Foreskin keratinocyte (primary cell): ENCODE measurements at places on chromosomes 1 and 21. TPM values are rescaled to one million over a fixed set of nuclear protein-coding genes. Genes with fewer than 3 reads are reported as not detected.

DNA sequence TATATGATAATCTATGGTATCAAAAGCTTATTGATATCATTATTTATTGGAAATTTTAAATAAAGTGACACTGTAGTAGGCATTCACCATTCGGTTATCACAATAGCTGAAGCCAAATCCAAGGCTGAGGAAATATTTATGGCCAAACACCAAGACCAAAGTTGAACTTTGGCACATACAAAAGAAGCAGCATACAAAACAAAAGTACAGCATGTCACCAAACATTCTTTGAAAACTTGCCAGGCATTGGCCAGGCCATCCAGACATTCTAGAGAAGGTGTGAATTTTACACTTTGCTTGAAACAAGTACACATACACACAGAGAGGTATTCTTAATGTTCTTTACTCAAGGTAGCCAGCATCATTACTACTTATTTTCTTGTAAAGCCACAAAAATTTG is 544.4 kb upstream of the CXADR start:
- DNase-seq, result no peak

DNA sequence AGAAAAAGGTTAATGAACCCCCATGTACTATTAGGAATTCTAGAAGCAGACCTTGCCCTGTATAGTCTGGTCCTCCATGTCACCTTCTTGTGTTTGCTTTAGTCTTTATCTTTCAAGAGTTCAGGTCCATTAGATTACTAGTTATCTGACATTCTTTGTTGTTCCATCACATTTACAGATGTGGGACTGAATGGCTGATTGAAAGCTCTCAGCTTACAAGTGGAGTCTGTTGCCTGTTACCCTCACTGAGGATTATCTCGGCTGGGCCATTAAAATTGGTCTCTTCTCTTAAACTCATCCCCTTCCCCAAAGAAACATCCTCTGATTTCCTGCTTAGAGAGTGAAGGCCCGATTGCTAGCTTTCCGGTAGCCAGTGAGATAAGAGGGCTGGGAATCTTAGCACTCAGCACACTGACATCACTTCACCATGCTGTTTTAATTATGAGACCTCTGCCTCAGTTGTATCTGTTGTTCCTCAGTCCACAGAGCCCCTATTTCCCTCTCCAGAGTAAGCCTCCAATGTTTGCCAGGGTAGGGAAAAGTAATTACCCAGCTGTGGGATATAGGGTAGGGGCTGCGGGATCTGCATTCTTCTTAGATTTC is 76.8 kb downstream of the LPGAT1 start:
- DNase-seq, result no peak

The ARHGEF19 gene
- total RNA-seq, result 10.7 and 15.3 TPM in 2 replicates

GRCh38 chr1:154729577-154729976 is 121.6 kb upstream of the ADAR start:
- DNase-seq, result no peak

- DNase-seq, result no peak
These were observed 18.9 kb downstream of the LHX4 start for GRCh38 chr1:180248731-180249681.

DNA sequence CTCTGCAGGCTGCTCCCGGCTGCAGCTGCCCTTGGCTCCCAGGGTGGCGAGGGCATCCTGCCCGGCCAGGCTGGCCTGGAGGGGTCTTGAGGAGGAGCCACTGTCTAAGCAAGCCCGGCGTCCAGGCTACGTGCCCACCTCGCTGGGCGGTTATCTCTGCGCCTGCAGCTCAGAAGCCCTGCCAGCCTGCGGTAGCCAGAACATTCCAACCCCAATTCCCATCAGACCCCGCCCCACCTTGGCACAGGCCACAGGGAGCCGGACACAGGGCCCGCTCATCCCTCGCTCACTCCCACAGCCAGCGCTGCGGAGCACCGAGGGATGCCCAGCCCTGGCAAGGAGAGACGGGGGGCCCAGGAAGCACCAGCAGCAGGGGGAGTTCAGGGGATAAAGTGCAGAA is 53.9 kb downstream of the MEGF6 start:
- DNase-seq, result no peak

- DNase-seq, result no peak
These were observed 129.8 kb upstream of the SAMSN1 start for GRCh38 chr21:14675774-14676530.

DNA sequence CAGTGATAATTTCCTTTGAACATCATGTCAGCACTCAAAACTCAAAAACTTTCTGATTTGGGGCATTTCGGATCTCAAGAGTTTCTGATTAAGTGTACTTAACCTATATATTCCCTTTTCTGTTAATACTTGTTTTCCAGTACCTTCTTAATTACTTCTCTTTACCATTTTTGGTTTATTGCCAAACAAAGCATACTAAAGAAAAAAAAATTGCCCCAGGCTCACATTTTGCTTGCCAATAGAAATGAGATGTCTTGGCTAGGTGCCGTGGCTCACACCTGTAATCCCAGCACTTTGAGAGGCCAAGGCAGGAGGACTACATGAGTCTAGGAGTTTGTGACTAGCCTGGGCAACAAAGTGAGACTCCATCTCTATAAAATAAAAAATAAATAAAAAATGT is 4.8 kb downstream of the PSMD4 start:
- peak; percentile 65 for DNase-seq

DNA sequence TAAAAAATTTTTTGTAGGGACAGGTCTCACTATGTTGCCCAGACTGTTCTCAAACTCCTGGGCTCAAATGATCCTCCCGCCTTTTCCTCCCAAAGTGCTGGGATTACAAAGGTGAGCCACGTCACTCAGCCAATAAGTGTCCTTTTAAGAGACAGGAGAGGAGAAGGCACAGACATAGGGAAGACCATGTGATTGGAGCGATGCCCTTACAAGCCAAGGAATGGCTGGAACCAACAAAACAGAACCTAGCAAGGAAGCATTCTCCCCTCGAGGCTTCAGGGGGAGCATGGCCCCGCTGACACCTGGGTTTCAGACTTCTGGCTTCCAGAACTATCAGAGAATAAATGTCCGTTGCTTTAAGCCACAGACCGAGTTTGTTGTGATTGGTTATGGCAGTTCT is 37.0 kb downstream of the NDUFS5 start:
- no peak for DNase-seq

DNA sequence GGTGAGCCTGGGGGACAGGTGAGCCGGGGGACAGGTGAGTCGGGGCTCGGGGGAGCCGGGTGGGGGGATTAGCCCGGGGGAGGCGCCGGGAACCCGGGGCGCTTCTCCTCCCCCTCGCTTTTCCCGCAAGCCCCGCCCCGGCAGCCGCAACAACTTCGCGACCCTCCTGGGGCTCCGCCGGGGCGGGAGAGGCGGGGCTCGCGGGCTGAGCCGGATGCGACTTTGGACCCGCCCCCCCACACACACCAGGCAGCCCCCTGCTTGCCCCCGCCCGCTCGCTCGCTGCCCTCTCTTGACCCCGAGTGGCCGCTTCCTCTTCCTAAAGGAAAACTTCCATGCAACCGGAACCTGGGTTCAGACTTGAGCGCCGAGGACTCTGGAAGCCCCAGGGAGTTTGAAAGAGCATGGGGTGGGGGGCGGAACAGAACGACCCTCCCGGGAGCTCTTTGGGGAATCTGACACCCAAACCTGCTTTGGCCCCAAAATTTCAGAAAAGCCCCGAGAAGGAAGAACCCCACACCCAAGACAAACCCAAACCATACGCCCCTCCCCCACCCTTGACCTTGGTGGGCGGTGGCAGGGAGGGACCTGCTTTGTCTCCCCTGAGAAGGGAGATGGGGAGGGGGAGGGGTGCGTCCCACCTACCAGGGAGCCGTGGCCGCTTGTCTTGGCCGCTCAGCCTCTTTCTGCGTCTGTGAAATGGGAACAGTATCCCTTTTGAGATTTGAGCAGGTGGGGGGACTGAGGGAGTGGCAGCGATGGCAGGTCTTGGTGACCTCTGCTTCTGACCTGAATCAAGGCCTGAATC is 550 bp downstream of the ARHGEF16 start:
- no peak for DNase-seq

DNA sequence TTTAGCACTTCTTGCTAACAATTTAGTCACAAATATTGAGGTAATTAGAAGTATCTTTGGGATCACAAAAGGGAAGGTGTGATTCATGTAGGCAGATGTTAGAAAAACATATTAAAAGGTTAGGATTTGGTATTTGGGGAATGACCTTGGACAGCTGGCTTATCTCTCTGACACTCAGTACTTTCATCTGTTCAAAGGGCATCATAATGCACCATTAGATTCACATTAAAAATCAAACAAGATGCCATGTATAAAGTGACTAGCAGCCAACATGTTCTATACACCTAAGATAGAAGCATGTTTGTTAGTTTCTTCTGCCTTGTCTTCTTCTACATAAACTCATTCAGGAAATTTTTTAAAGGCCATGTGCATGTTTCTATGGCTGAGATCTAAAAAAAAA is 56.5 kb upstream of the ESRRG start:
- DNase-seq, result no peak

The GATAD2B gene
- total RNA-seq, result 14.5 and 14.8 TPM in 2 replicates

The KCNJ15 gene
- 35.6 and 42.7 TPM in 2 replicates for total RNA-seq

DNA sequence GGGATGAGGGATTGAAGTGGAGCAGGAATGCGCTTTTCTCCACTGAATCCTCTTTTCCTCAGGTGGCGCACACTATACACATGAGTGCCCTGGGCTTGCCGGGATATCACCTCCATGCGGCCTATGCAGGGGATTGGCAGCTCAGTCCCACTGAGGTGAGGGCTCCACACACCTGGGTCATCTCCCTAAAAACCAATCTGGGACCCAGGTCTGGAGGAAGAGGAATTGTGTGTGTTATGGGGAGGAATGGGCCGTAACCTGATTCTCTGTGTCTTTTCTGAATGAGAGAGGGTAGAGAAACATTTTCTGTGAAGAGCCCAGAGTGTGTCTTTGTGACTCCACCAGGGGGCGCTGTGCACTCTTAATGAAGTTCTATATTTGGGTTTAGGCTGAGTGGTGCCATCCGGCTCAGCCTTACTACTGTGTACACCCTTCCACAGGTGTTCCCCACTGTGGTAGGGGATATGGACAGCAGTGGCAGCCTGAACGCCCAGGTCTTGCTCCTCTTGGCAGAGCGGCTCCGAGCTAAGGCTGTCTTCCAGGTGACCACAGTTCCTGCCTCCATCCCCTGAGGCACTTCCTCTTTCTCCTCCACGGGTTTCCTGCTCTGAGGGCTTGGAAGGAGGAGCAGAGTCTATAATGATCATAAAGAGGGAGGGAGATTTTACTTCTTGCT is 1.5 kb downstream of the TOMM40L start:
- peak; percentile 37 for DNase-seq

The CFHR1 gene
- not detected in 2 replicates for total RNA-seq

DNA sequence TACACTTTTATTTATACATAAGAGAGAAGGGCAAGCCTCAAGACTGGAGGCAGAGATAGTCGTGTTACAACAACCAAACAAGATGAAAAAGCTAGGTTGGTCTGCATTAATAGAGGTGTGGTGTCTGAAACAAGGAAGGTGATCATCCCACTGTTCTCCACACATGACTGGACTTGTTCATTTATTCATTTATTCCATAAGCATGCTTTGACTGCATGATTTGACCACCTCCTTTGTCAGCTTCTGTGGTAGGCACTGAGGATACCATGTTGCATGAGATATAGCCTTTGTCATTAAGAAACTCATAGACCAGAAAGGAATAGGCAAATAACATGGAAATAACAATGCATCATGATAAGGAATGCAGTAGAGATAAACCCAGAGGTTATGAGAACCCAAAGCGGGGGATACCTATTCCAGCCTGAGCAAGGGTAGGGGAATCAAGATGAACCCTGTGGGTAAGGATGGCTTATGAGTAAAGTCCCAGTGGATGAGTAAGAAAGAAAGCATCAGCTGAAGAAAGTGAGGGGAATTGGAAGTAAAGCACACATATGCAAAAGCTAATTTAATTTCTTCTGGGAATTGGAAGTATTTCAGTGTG is 173.7 kb upstream of the FGGY start:
- peak; percentile 76 for DNase-seq

GRCh38 chr1:220164116-220164515 is 70.2 kb downstream of the IARS2 start:
- DNase-seq, result no peak

GRCh38 chr1:79323239-79324025 is 316.9 kb upstream of the ADGRL4 start:
- DNase-seq, result peak; percentile 99

GRCh38 chr1:61102041-61102440 is 19.7 kb downstream of the NFIA start:
- DNase-seq, result no peak

The KPRP gene
- total RNA-seq, result 0.46 and 0.78 TPM in 2 replicates

The SLAMF1 gene
- total RNA-seq, result not detected in 2 replicates

- no peak for DNase-seq
These were observed 94.7 kb downstream of the PLPP3 start for GRCh38 chr1:56484695-56485094.

- no peak for DNase-seq
These were observed 83.1 kb downstream of the HHIPL2 start for GRCh38 chr1:222464841-222465210.

DNA sequence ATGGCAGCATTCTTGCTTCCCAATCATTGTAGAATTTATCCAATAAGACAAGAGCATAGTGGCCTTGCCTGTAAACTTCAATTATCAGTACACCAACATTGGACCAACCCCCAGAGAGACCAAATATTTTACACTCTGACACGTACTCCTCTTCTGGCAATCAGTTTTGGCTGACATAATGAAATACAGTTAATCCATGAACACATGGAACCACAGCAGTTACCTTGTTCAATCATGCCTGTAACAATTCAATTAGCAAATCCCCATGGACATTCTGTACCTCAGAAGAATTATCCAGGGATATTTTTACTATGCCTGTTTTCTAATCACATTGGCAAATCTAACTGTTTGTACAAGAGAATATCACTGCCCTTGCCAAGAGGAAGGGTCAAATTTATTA is 2162.0 kb downstream of the MRPL39 start:
- no peak for DNase-seq

- DNase-seq, result no peak
These were observed 4.3 kb upstream of the NDC1 start for GRCh38 chr1:53842347-53842746.

- DNase-seq, result no peak
These were observed 549.6 kb downstream of the KIF26B start for GRCh38 chr1:245704341-245704740.

The CRYBG2 gene
- 3.8 and 5.6 TPM in 2 replicates for total RNA-seq

The C8A gene
- total RNA-seq, result not detected in 2 replicates

DNA sequence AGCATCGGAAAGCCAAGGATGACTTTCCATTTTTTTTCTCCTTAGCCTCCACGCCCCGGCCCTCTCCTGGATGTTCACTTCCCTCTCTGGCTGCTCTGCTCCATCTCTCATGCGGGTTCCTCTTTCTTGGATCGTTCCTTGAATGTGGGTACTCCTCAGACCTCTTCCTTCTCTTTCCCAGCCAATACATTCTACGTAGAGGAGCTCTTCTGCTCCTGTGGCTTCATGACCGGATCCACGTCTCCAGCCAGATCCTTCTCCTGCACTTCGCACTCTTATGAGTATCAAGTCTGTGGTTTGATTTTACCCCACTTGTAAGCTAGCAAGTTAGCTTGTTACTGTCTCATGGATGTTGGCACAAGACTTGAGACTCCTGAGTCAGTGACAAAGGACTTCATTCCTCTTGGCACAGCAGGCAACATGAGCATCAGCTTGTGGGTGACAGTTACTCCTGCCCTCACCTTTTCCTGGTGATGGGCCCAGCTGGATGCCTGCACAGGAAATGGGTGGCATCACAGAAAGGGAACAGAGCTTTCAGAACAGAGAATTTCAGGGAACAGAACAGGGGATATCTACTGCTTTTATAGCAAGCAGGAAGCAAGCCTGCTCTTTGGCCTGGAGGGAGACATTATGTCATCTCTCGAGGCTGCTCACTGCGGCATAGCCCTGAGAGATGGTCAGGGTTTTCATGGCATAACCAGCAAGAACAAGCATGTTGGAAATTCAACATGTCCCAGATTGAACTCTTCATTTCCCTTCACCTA is 100.1 kb upstream of the KIF26B start:
- DNase-seq, result no peak
